Ovary (tissue), 10 donors: ENCODE measurements at places on chromosomes 13 and 19. TPM values are rescaled to one million over a fixed set of nuclear protein-coding genes. Genes with fewer than 3 reads are reported as not detected.

Gene KLK4
- not detected for total RNA-seq

Gene MYO1F
- total RNA-seq: 13.6 TPM

Gene ZNF43
- 26.4 TPM for total RNA-seq

Gene TPTE2
- total RNA-seq: not detected

Gene ZNF563
- total RNA-seq: 5.5 TPM

Gene ZNF667
- 12.1 TPM for total RNA-seq

GRCh38 chr13:112859128-112859816, 109.7 kb upstream of the MCF2L start:
- H3K36me3 ChIP-seq: no peaks in the 10 kb centered on the region
- H3K27me3 ChIP-seq: no peaks in the 10 kb centered on the region
- no peak overlapping the region for H3K27ac ChIP-seq
- H3K4me3 ChIP-seq: no peak overlapping the region
- DNase-seq: no peak

DNA sequence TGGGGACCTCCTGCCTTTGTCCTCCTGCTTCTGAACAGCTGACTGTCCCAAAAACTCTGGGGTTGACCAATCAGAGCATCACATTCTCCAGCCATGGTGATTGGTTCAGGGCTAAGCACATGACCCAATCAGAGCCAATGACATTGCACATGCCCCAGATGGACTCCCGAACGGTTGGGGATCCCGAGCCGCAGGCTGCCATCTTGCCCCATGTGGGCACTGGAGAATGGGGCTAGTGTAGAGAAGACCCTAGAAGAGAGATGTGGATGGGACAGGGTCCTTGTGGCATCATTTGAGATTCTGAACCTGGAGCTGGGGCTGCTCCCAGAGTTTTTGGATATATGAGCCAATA, 31.3 kb upstream of the PEPD start:
- no peak overlapping the region for H3K4me3 ChIP-seq
- no peaks in the 10 kb centered on the region for H3K27me3 ChIP-seq
- H3K36me3 ChIP-seq: no peaks in the 10 kb centered on the region
- no peak overlapping the region for H3K27ac ChIP-seq

- H3K36me3 ChIP-seq: no peaks in the 10 kb centered on the region
- no peak overlapping the region for H3K27ac ChIP-seq
- no peaks in the 10 kb centered on the region for H3K27me3 ChIP-seq
- H3K4me3 ChIP-seq: no peak overlapping the region
These were observed 111.0 kb downstream of the MRPL57 start for GRCh38 chr13:21287331-21287907.

- no peak for DNase-seq
- no peaks in the 10 kb centered on the region for H3K4me1 ChIP-seq
- no peaks in the 10 kb centered on the region for H3K36me3 ChIP-seq
These were observed 1.3 kb downstream of the PMIS2 start for GRCh38 chr19:35587321-35587720.
